ENCODE measurements at places on chromosomes 16 and 17.
A peak's percentile ranks its signal among the peaks of the same experiment; 100 is the strongest.

DNA sequence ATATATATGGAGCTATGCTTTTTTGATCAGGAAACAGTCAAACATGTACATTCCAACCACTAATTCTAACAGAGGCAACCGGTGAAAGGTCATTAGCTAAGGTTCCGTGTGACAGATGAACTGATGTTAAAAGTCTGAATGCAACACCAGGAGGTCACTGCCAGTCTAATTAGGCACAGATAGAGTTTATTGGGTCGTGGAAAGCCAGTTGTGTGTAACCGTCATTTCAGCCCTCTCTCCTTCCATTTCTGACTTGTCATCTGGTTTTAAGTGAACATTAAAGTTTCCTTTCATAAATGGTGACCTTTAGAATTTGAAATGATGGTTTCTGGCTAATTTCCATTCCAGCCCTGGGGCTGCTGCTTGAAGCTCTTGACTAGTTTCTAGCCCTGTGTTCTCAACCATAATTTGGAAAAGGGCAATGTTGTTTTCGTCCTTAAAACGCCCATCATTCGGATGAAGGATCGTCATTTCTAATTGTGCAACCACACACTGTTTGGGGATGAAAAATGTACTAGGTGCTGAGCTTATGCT is 23.9 kb downstream of the CACNG3 start:
- DNase-seq: no peak

DNA sequence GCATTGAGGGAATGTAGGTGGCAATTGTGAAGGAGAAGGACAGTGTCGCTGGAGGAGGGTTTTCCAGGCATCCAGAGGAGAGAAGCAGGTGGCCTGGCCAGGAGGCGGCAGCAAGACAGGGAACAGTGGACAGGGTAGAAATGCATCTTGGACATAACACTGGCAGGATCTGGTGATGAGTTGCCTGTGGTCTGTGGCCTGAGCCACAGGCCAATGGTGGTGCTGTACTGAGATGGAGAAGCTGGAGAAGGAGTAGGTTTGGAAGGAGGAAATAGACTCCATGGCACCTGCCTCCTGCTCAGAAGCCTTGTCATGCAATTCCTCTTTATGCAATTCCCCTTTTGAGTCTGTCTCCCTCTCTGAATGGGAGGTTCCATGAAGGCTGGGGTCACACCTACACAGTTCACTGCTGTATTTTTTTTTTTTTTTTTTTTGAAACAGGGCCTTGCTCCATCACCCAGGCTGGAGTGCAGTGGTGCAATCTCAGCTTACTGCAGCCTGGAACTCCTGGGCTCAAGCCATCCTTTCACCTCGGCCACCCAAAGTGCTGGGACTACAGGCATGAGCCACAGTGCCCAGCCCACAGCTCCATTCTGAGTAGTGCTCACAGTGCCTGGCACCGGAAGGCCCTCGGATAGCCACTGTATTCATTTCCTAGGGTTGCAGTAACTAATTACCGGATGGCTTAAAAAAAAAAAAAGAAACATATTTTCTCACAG is 13.5 kb upstream of the CACNG4 start:
- DNase-seq: no peak

DNA sequence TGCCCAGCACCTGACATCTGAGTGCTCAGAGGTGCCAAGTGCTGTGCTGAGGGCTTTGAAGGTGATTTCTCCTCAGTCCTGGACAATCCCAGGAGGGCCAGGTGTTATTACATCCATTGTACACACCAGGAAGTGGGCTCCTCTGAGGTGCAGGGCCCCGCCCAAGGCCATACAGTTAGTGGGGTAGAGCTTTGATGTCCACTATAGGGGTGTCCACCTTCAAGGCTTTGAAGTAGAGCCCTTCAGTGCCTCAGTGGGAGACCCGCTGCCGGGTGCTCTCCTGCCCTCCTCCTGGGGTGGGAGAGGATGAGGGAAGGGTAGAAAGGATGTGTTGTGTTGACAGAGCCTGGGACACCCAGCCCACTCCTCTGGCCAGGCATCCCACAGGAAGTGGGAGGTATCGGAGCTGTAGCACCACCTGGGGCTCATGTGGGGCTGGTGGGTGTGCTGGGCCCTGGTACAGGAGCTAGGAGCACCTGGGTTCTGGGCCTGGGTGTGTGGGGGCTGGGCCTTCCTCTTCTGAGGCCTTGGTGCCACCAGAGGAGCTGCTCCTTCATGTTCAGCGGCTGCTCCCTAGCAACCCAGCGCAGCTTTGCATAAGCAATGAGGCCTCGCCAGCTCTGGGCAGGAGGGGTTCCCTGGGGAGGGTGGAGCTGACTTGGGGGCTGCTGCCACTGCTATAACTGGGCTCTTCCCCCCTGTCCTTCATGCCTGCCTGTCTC is 7.4 kb downstream of the LASP1 start:
- DNase-seq: no peak

DNA sequence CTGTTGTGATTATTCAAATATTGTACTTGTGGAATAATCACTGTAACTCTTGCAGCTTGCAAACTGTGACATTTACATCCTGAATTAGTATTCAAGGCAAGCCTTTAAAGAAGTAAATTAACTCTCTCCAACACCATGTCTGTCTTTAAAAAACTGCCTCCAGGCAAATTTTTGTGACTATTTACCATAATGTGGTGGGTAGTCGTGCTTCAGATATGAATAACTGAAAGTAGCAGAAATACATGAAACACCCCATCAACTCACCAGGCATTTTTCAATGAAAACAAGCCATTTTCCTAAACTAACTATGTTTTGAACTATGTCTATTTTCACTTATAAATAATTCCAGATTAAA is 217.4 kb upstream of the PSMD7 start:
- DNase-seq: no peak

DNA sequence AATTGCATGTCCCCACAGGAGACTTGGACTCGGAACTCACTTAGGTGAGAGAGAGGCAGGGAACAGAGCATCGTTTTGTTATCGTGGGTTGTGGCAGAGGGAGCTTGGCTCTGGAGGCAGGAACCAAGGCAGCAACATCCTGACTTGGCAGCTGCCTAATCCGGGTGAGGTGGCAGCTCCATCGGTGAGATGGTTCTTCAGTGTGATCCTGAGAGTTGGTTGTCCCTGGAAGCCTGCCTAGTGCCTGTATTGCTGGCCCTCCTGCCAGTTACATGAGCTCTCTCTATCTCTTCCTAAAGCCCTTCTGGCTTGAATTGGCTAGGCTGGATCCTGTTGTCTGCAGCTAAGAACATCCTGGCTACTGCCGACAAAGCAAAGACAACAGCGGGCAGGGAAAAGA is 19.9 kb upstream of the SEC14L1 start:
- no peak for DNase-seq

GRCh38 chr16:52074133-52074532 is 472.8 kb downstream of the TOX3 start:
- no peak for DNase-seq

GRCh38 chr17:82463925-82464566 is 5.5 kb downstream of the NARF start:
- no peak for DNase-seq

DNA sequence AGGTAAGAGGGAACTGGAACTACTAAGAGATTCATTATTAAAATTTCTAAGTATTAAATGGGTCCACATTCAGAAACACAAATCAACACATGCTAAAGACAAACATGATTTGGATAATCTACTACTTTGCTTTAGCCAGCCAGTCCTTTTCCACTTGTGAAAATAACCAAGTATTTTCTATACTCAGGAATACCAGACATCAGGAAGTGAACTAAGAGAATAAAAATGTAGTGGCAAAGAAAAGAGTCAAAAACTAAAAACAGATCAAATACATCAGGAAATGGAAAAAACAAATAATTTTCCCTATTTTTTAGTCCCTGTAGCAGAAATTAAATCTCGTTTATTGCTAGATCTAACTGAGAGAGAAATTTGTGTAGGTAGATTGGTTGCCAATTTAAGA is 78.0 kb downstream of the MYO1D start:
- no peak for DNase-seq

GRCh38 chr17:40069751-40070708 is 7.3 kb downstream of the THRA start:
- DNase-seq: peak; percentile 79

GRCh38 chr16:81940781-81941560 is 70.3 kb downstream of the SDR42E1 start:
- peak; percentile 70 for DNase-seq

GRCh38 chr16:11308493-11309283 is 27.6 kb upstream of the PRM1 start:
- no peak for DNase-seq

DNA sequence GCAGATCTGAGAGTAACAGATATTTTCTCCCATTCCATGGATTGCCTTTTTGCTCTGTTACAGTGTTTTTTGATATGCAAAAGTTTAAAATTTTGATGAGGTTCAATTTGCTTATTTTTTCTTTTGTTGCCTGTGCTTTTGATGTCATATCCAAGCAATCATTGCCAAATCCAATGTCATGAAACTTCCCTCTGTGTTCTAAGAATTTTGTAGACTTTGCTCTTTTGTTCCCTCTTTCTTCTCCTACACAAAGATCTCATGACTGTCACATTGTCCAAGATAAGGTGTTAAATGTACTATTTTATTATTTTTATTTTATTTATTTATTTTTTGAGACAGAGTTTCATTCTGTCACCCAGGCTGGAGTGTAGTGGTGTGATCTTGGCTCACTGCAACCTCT is 18.9 kb upstream of the KCNH6 start:
- DNase-seq: no peak

DNA sequence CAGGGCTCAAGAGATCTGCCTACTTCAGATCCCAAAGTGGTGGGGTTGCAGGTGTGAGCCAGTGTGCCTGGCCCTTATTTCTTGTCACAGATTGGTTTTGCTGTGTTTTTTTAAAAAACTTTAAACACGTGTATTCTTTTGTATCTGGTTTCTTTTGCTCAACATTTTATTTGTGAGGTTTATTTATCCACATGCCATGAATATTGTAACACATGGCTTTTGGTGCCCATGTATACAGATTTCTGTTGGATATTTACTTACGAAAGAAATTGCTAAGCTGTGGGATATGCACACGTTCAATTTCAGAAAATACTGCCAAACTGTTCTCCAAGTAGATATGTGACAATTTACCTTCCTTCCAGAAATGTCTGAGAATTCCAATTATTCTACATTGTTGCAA is 18.7 kb upstream of the IL34 start:
- no peak for DNase-seq

- DNase-seq: peak; percentile 73
Observed at GRCh38 chr16:10577305-10578202, 2.8 kb downstream of the EMP2 start.
